AG10803 (cell line): ENCODE measurements at places on chromosomes 7 and 10.

DNA sequence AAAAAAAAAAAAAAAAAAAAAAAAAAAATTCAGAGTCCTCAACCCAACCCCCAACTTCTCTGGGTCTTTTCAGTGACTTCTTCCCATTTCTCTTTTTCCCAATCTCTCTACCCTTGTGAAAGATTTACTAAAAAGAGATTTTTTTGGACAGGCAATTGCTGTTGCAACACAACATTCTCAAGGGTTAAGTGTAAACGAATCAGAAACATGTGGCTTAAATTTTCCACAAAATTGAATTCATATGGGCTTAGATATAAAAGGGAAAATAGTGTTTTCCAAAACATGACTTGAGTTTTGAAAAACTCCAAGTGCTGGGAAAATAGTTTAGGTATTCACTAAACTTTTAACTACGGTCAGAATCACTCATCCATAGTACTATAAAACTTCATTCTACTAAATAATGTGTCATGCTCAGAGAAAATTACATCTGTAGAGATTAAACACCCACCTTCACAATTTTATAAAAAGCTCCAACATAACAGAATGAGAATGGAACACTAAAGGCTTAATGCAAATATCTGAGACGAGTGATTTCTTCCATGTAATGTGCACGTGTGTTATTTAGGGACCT lies 643.1 kb downstream of the PARD3 start:
- DNase-seq = peak; percentile 95

DNA sequence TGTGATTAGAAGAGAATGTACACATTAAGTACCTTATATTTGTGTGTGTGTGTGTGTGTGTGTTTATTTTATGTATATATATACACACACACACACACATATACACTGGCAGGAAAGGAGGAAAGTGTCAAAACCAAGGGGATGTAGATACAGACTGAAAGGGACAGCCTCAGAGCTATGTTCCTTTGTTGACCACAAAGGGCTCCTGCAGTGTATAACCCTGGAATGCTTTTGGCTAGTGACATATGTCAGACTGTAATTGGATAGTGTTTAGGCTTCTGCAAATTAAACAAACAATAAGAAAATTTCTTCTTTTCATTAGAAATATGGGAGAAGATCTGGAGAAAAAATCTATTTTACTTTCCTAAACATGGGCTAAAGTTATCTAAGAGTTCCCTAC lies 15.9 kb downstream of the GBF1 start:
- no peak for DNase-seq

GRCh38 chr10:47010036-47010435 lies 98.8 kb downstream of the PTPN20 start:
- no peak for DNase-seq

DNA sequence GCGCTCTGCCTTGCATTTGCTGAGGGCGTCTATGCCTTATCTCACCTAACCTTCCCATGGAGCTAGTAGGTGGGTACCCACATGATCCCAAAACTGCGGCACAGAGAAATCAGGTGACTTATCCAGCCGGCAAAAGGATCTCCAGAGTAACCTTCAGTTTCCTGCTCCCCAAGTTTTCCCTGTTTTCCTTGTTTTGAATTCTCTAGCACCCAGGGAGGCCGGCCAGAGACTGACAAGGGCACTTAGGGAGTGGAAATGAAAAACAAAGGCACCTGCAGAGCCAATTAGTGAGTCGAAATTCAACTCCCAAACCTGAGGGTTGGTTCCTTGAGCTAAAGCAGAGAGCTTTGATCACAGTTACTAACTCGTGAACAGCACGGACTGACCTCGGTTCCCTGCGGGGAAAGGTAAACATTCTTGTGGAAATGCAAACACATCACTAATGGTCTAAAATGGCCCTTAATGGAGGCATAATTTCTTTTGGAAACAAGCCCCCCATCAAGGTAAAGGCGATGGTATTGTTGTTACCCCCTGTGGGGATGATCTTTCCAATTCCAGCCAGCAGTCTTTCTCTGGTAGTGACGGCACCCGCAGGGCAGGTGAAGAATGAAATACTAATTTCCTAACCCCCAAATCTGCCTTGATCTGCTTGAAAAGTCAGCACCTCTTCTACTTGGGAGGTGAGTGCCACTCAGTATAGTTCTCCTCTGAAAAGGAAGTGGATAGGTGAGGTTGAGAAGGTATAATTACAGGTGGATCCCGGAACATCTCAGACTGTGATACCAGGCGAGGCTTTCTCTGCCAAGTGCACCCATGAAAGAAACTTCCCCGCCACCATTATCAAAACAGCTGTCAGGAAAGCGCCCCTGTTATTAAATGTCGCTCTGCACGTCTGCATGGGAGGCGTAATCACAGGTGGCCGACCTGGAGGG lies 365.6 kb upstream of the AUTS2 start:
- DNase-seq = no peak

DNA sequence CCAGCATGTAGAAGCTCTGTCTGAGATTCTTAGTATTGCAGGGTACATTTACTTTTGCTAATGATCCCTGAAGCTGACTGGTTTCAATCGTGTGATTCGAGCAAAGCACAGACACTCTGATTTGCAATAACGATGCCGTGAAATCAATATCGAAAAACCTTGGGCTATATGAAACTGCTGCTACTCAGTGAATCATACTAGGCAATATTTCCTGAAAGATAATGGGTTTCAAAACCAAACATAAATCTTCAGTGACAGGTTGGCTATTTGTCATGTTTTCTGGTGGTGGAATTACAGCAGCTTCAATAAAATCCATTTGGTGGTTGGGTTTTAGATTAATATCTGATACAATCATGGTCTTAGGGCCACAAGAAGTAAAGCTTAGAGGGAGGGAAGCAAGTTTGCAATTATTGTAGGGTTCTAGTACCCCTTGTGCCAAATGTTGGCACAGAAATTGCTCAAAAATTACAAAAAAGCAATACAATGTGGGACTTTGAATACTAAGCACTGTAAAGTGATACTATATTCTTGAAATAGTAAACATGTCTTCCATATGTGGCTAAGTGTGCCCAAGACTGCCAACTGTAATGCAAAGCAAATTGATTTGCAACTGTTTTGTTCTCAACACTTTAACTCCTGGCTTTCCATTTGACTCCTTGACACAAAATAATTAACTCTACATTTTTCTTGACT lies 112.4 kb upstream of the JAZF1 start:
- no peak for DNase-seq
